ENCODE measurements at places on chromosomes 2 and 18.
A peak's percentile ranks its signal among the peaks of the same experiment; 100 is the strongest.

DNA sequence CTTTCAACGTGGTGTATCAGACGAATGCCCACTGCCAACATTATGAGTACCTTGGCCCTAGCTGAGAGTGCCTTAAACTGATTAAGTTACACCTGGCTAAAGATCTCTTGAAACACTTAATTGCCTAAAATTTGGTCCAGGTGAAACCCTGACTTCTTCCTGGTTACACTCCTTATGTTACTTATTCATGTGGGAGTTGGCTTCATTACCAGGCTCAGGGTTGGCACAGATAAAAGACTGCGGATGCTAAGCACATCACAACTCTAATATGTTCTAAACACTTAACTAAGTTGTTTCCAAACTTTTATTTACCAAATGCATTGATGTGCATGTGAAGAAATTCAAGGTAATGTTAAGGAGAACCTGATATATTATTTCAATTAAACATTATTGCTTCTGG, 298.9 kb downstream of the TCF4 start:
- H3K27ac ChIP-seq = no peak overlapping the region
- no peaks in the 10 kb centered on the region for H3K36me3 ChIP-seq
- DNase-seq = no peak
- H3K4me1 ChIP-seq = no peaks in the 10 kb centered on the region
- no peaks in the 10 kb centered on the region for H3K27me3 ChIP-seq
- H3K4me3 ChIP-seq = no peak overlapping the region

DNA sequence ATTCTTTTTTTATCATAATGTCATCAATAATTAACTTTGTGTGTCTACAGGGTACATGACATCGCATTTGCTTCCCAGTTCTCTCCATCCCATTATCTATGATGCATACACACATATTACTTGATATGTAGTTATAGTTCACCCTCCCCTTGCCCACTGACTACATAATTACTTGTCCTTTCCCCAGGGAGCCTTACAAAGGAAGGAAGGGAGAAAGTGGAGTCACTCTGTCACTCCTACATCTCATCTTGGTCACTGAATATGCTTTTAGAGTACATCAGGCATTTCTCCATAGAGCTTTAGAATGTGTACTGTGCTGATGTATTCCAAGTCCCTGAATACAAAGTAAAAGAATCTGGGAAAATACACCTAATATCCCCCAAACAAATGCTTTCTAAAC, 6.0 kb upstream of the DTNA start:
- no peaks in the 10 kb centered on the region for H3K4me1 ChIP-seq
- H3K27me3 ChIP-seq = no peaks in the 10 kb centered on the region
- H3K4me3 ChIP-seq = no peak overlapping the region
- H3K27ac ChIP-seq = no peak overlapping the region
- no peaks in the 10 kb centered on the region for H3K36me3 ChIP-seq
- DNase-seq = no peak

DNA sequence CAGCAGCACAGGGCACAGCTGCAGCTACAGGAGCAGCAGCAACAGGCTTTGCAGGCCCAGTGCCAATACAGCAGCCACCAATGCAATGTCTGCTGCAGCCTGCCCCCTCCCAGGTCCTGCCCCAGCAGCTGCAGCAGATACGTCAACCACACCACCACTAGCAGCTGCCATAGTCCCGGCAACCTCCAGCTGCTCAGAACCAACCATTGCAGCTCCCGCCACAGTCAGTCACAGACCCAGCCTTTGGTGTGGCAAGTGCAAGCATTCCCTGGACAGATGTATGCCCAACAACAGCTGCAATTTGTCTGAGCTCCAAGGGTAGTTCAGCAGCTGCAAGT, 53.3 kb upstream of the TUBA3E start:
- H3K4me3 ChIP-seq = no peak overlapping the region
- no peaks in the 10 kb centered on the region for H3K36me3 ChIP-seq
- H3K27ac ChIP-seq = no peak overlapping the region
- H3K27me3 ChIP-seq = peaks cover 24% of the 10 kb centered on the region
- no peaks in the 10 kb centered on the region for H3K4me1 ChIP-seq

DNA sequence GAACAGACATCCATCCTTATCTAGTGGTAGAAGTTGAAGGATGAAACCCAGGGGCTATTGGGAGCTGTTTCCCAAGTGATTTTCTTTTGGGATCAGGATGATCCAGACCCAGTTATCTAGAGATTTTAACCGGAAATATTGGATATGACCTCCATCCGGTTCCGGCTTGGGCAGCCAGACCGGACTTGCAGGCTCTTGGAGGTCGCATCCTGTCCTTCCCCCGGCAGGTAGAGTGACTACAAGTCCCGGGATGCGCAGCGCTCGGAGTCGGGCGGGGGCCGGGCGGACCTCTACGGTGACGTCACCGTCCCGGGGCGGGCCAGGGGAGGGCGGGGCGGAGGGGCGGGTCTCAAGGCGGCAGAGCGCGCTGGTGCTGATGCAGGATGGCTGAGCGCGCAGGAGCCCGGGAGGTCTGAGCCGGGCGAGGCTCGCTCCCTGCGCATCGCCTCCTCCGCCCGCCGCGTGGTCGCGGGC, at the start of gene KIF5C:
Gene KIF5C (plus strand): TSS at position 360 of the 474 bp plus-strand sequence. CDS start 391 bp downstream, outside the sequence.
- H3K27ac ChIP-seq = peak within 1 kb of the TSS; percentile 77
- H3K4me1 ChIP-seq = peaks cover 14% of the 10 kb centered on the region
- H3K4me3 ChIP-seq = peak within 1 kb of the TSS; percentile 78
- peaks cover 41% of the 10 kb centered on the region for H3K27me3 ChIP-seq

DNA sequence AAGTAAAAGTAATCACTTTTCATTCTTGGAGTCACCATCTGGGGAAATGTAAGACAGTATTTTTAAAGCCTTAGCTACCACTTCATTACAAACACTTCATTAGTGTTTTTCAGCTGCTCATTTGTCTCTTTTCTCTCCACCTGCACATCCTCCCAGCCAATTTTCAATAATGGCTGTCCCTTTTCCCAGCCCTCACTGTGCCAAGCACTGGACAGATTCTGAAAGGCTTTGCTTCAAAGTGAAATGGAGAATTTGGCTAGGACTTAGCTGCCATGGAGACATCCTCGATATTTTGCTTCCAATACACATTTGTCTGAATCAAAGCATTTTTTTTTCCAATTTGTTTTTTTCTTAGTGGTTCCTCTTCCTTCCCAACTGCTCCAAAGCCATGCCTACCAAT, 272.4 kb upstream of the NRXN1 start:
- no peaks in the 10 kb centered on the region for H3K4me1 ChIP-seq

DNA sequence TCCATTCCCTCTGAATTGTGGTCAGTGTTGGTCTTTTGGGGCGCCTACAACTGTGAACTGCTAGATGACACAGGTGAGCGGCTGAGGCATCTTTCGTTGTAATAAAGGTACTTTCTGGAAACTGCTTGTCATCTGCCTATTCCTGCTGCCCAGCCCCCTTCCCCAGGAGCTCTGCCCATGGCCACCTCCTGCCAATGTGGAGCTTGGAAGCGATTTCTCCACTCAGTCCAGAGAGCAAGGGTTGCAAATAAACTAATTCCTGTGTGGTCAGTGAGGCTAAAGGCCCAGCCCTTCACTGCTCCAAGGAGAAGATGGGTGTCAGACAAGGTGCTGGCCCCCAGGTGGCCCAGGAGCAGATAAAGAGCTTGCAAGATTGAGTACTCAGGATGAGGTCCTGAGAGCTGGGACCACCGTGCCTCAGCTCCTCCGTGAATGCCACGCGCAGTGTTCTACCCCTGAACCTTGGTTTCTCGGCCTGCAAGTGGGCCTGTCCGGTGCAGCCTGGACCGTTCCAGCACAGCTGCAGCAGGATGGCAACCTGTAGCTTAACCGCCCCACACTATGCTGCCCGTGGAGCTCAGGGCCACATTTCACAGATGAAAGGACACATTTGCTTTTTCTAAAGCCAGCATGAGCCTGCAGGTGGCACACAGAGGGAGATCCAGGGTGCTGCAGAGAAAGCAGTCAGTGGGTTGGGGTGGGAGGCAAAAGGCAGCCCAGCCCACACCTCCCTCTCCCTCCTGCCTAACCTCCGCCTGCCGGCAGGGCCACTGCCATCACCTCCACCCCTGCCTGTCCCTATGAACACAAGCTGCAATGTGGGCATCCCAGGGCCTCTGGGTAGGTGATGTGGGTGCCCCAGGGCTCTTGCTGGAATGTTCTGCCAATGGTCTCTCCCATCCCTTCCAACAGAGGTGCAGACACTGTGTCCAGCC, 78.7 kb upstream of the OTOF start:
- H3K27ac ChIP-seq = no peak overlapping the region
- no peaks in the 10 kb centered on the region for H3K36me3 ChIP-seq
- H3K4me1 ChIP-seq = no peaks in the 10 kb centered on the region

DNA sequence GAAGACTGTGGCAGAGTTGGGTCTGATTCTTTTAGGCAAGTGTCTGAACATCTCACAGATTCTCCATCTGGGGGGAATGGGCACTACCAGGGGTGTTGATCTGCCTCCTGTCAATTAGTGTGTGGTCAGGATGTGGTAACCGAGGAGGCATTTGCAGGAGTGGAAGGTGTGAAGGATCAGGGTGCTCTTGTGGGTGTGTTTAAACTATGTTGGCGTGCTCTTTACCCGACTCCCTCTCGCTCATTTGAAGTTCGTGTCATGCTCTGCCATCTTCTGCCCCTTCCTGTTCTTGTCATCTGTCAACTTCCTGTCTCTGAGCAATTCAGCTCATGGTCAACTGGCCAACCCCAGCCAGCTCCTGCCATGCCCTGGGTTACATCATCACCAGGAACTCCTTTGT, 107.9 kb downstream of the RTN4 start:
- no peak overlapping the region for H3K27ac ChIP-seq
- H3K4me3 ChIP-seq = no peak overlapping the region
- peaks cover 2% of the 10 kb centered on the region for H3K36me3 ChIP-seq
- peak; percentile 50 for DNase-seq
- H3K27me3 ChIP-seq = no peaks in the 10 kb centered on the region

- no peaks in the 10 kb centered on the region for H3K36me3 ChIP-seq
- peak within 1 kb of the TSS; percentile 82 for H3K4me3 ChIP-seq
- peaks cover 20% of the 10 kb centered on the region for H3K27me3 ChIP-seq
- peaks cover 18% of the 10 kb centered on the region for H3K4me1 ChIP-seq
- H3K27ac ChIP-seq = peak within 1 kb of the TSS; percentile 79
Observed at GRCh38 chr2:42493468-42494354, at the start of gene KCNG3. Gene KCNG3 (minus strand): TSS chr2:42493982. CDS start chr2:42493501, 481 bp downstream.

DNA sequence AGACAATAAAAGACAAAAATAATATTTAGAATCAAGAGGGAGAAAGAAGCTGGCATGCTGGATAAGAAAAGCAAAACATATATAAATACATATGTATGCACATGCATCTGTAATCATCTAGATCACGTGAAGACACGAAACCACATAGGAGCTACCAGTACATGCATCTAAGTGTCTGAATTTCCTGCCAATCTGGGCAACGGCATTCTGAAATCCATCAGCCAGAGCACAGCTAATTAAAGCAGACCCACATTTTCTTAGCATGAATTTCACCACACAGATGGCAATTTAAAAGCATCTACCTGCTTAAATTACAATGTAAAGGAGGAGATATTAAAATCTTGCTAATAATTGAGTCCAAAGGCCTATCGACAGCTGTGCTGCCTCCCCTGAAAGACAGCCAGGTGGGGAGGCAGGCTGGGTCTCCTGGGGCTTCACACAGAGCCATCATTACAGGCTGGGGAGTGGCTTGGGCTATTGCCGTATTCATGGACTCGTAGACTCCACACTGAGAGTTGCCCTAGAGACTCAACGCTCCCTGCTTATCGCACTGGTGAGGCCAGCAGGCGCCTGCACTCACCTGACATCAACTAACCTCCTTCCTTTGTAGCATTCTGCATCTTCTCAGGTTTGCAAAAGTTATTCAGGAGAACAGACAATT, 272.5 kb upstream of the PXDN start:
- no peak for DNase-seq
- no peaks in the 10 kb centered on the region for H3K36me3 ChIP-seq
- no peaks in the 10 kb centered on the region for H3K4me1 ChIP-seq
- no peak overlapping the region for H3K27ac ChIP-seq
- H3K27me3 ChIP-seq = peaks cover 1% of the 10 kb centered on the region

DNA sequence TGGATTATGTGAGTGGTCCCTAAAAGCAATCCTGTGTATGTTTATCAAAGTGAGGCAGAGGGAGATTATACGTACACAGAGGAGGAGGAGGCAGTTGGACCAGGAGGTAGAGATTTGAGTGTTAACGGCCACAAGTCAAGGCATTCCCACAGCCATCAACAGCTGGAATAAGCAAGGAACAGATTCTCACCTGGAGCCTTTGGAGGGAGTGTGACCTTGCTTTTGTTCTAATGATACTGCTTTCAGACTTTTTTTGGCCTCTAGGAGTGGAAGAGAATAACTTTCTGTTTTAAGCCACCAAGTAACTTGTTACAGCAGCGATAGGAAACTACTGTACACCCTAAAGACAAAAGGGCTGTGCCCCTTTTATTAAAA, 18.1 kb downstream of the LCLAT1 start:
- no peak for DNase-seq
- H3K27ac ChIP-seq = no peak overlapping the region
- peaks cover 32% of the 10 kb centered on the region for H3K36me3 ChIP-seq
- H3K27me3 ChIP-seq = no peaks in the 10 kb centered on the region
- H3K4me1 ChIP-seq = peaks cover 11% of the 10 kb centered on the region
- H3K4me3 ChIP-seq = no peak overlapping the region

GRCh38 chr2:204145791-204146190, 209.2 kb downstream of the ICOS start:
- no peaks in the 10 kb centered on the region for H3K36me3 ChIP-seq
- H3K27me3 ChIP-seq = peaks cover 14% of the 10 kb centered on the region
- peak overlapping the region; percentile 79 for H3K27ac ChIP-seq
- peak overlapping the region; percentile 76 for H3K4me3 ChIP-seq
- H3K4me1 ChIP-seq = peaks cover 13% of the 10 kb centered on the region

- H3K4me1 ChIP-seq = no peaks in the 10 kb centered on the region
- no peak overlapping the region for H3K27ac ChIP-seq
- H3K27me3 ChIP-seq = no peaks in the 10 kb centered on the region
- no peaks in the 10 kb centered on the region for H3K36me3 ChIP-seq
- no peak for DNase-seq
Observed at GRCh38 chr2:137254052-137254451, 488.7 kb downstream of the THSD7B start.

Measured in activated CD4-positive, alpha-beta T cell treated with anti-CD3 and anti-CD28 coated beads, Interleukin-2, amount 10 ng/mL, durations not matched to agents 7 days and 5 days (primary cell).